ENCODE measurements at places on chromosomes 12 and 14. TPM values are rescaled to one million over a fixed set of nuclear protein-coding genes. Genes with fewer than 3 reads are reported as not detected.
A peak's percentile ranks its signal among the peaks of the same experiment; 100 is the strongest.

GRCh38 chr14:23396126-23396525, 11.9 kb downstream of the MYH6 start:
- DNase-seq, result no peak

- no peak for DNase-seq
Measured at GRCh38 chr14:95111507-95112164, 45.7 kb downstream of the DICER1 start.

DNA sequence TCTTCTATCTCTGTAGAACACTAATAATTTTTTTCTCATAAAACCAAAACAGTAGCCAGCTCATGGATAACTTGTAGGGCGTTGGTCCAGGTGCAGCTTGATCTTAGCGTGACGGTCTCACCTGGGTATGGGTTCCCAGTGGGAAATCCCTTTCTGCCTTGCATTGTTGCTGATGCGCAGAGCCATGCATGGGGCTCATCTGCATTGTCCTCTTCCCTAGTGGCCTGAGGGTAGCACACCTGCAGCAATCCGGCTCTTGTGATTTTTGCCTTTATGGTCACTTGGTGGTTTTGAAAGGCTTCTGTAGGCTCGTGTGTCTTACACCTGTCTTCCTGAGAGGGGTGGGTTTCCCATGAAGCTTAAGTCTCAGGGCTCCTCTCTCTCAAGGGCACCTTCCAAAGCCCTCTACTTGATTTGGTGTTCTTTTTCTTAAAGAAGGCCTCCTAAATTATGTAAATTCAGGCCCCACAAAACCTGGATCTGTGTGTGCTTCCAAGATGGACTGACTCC, 130.6 kb downstream of the PRKCH start:
- no peak for DNase-seq

DNA sequence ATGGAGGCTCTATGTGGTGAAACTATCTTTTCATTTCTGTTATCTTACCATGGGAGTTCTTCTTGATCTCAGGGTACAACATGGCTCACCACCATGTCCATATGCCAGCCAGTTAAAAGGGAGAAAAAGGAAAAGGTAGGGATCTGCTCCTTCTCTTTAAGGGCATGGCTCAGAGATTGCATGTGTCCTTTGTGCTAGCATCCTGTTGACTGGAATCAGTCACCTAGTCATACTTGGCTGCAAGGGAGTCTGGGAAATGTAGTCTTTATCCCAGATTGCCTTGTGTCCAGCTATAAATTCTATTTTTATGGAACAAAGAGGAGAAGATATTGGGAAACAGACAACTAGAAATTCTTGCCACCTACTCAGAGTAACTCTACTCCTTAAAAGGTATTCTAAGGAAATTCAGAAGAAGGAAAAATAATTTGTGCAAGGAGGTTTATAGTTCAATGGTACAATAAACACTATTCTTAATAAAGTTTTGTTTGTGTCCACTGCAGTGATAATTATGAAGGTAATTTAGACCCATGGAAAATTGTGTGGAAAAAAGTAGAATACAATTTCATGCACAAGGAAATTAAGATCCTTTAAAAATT, 86.4 kb upstream of the RPH3A start:
- DNase-seq, result no peak

DNA sequence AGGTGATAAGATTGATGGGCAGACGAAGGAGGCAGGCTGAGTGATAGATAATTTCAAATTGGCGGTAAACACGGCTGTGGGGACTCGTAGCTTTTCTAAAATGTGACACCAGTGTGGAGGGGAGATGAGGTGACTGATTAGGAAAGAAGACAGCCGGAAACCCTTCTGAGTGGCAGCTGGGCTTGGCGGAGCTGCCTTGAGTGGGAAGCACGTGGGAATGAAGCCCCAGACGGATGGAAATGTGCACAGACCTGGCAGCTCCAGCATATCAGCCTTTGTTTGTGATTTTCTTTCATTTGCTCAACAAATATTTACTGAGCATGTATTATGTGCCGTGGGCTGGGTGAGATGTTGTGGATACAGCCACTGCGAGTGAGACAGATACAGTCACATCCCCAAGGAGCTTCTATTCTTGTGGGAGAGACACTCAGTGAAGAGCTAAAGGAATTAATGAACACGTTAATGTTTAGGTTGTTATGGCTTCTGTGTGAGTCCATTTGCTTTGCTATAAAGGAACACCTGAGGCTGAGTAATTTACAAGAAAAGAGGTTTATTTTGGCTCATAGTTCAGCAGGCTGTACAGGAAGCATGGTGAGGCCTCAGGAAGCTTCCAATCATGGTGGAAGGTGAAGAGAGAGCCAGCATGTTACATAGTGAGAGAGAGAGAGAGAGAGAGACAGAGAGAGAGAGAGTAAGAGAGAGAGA, 65.5 kb upstream of the LHX5 start:
- DNase-seq, result no peak

DNA sequence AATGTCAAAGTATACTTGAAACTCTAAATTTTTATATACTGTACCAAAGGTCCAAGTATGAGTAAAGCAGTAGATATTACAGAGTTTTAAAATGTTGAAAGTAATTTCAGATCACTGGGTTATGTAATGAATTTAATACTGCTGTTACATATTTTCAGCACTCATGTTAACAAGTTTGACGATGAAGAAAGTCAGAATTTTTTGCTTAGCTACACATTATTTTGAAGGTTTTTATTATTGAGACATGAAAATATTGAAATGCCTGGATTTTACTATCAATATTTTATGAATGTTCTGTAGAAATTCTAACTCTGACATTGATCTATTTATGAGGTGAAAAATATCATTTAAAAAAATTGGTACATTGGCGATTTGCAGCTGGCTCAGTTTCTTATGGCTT, 1030.3 kb downstream of the FSCB start:
- no peak for DNase-seq

- DNase-seq, result no peak
Measured at GRCh38 chr12:22160396-22161003, 114.5 kb downstream of the CMAS start.

DNA sequence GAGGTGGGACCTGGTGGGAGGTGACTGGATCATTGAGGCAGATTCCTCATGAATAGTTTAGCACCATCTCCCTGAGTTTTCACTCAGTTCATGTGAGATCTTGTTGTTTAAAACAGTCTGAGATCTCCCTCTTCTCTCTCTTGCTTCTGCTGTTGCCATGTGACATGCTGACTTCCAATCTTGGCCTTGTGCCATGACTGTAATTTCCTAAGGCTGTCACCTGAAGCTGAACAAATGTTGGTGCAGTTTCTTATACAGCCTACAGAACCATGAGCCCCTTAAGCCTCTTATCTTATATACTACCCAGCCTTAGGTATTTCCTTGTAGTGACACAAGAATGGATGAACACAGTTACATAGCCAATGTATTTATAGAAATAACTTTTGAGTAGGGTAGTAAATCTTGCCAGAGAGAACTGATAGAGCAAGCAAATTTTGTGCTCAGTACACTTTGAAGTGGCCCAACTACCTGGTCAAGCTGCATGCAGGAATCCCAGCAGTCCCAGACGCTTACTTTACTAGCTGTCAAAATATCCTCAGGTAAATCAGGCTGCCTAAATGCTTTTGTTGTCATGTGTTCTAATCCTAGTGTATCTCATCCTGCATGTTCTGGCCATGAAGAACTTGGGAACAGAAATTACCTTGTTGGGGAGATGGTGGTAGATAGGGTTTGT, 445.6 kb upstream of the MIS18BP1 start:
- peak; percentile 74 for DNase-seq

- peak; percentile 46 for DNase-seq
Measured at GRCh38 chr14:103073367-103073875, 10.6 kb upstream of the LBHD2 start.

GRCh38 chr14:46279776-46280175, 371.8 kb downstream of the RPL10L start:
- DNase-seq, result no peak

Gene CLEC4C
- not detected for polyA plus RNA-seq

DNA sequence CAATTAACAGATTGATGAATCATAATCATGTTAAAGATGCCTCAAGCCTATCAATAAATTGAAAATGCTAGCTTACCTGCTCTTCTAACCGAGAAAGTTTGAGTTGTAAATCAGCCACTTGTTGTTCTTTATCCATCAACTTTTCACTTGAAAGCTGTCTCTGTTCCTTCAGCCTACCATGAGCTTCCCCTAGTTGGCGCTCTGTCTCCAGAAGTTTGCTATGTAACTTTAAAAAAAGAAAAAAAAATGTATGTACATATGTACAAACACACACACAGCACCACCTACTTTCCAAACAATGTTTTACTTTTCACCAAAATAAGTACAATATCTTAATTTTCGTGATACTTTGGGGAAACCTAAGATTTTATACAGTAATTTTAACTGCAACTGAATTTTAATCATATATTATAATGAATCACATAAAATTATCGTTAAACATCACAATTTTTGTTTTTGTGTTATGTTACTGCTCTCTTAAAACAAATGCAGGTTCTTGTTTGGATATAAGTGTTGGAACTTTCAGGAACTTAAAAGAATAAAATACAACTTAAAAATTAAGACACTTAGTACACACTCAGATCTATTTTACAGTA, 101.2 kb downstream of the EEA1 start:
- DNase-seq, result peak; percentile 55

- no peak for DNase-seq
Measured at GRCh38 chr12:116606397-116606796, 47.2 kb downstream of the MAP1LC3B2 start.

DNA sequence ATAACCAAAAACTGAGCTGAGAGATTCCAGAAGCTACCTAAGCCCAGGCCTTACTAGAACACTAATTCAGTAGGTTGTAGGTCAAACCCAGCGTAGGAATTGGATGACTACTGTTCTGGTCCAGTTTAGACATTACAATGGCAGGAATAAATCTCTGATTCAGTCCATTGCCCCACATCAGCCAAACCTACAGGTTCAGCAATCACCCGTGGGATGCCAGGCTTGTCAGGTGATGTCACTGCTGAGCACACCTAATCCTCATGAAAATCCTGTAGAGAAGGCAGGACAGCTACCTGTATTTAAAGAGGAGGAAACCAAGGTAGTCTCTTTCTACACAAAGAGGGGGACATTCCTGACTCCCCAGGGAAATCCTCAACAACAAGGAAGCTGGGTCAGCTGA, 63.7 kb downstream of the RFX4 start:
- DNase-seq, result no peak

- DNase-seq, result no peak
Measured at GRCh38 chr12:3544296-3544965, 53.4 kb downstream of the PRMT8 start.

DNA sequence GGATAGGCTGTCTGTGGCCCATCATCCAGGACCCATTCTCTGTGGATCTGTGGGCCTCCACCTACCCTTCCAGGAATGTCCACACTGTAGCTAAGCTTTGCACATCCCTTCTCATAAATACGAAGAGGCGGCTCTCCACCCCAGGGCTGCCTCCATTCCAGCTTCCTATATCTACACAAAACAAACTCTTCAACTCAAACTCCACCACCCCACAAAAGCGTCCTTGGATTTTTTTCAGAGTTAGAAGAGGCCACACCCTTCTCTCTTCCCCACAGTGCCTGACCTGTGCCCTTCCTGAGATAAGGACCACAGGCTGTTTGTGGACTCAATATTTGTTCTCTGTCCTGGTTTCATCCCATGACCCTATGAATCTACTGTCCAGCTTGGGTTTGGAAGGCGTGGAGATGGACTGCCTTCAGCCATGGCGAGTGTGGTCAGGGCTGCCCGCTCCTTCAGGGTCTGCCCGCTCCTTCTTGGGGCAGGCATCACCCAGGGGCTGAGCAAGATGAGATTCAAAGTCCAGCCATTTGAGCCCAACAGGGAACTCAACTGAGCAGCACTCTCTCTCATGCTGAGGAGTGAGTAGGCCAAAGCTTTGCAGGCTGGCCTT, 13.0 kb upstream of the SERPINA12 start:
- DNase-seq, result no peak

- no peak for DNase-seq
Measured at GRCh38 chr12:93229494-93230325, 148.0 kb upstream of the NUDT4 start.

- DNase-seq, result no peak
Measured at GRCh38 chr12:93322784-93323183, 54.9 kb upstream of the NUDT4 start.

DNA sequence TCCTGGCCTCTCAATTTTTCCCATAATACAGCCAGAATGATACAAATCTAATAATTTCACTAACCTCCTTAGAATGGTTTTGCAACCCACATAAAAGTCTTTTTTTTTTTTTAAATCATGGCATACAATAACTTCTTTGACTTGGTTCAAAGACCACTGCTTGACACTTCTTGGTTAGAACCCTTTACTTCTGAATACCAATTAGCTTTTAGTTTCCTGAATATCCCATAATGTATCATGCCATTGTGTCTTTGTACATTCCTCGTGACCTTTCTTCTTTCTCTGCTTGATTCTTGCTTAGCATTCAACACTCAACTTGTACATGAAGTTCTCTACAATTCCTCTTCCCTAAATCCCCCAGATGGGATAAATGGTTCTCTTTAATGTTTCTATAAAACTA, 19.3 kb downstream of the KLHL28 start:
- no peak for DNase-seq

Gene GYS2
- not detected for polyA plus RNA-seq

GRCh38 chr12:1377117-1377516, 217.3 kb downstream of the FBXL14 start:
- no peak for DNase-seq

- DNase-seq, result no peak
Measured at GRCh38 chr12:109289551-109289950, 19.5 kb downstream of the FOXN4 start.

DNA sequence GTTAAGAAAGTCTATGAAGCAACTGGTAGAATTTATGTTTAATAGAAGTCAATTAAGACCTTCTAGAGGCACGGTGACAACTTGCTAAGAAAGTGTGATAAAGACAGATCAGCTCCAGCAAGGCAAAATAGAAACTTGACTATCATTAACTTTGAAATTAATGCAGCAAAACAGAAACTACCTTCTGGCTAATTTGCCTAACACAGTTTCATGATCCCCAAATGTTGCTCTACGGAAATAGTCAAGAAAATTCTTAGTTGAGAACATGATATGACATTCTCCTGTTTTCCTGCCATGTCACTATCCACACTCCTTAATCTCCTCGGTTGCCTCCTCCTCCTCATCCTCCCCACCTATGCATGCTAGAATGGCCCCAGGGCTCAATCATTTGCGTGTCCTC, 4.2 kb downstream of the DENND5B start:
- no peak for DNase-seq

DNA sequence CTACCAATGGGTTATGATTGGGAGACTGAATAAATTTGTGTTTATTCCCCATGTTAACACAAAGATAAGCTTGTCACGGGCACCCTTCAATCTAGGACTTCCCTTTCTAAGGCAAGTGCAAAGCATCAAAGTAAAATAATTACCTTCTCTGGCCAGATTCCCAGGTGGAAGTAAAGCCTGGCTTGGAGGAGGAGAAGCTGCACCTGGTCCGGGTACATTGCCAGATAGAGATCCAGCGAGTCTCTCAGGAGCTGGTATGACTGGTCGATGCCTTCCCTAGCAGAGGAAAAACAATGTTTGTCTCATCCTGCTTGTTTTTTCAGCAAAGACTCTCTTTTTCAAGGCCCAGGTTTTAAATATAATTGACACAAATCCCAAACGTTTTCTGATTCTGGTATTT, 24.9 kb downstream of the FBXO21 start:
- no peak for DNase-seq

GRCh38 chr14:99360774-99361595, 89.0 kb upstream of the BCL11B start:
- DNase-seq, result no peak

Measured in kidney (tissue), 22 donors.